ENCODE measurements at places on chromosomes 4 and X.

DNA sequence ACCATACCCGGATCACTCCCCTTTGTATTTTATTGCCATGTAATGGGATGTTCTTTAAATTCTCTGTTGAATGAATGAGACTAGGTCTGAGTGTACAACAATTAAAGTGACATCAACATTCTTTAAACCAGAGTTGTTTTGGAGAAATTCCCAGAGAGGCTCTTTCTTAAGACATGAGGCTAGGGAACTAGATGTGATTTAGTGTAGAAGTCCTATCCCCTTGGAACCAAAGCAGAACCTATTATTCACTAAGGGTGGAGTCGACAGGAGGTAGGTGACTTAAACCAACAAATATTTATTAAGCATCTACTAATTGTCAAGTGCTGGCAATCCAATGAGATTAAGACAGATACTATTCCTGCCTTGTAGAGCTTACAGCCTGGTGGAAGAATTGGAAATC, 1.7 kb downstream of the EIF1AX start:
- no peak for DNase-seq

GRCh38 chr4:82988323-82988832, 22.2 kb downstream of the LIN54 start:
- DNase-seq: no peak

GRCh38 chr4:89506866-89507491, 199.4 kb upstream of the GPRIN3 start:
- no peak for DNase-seq

GRCh38 chrX:105136786-105137185, 83.7 kb downstream of the TEX13A start:
- no peak for DNase-seq

GRCh38 chr4:78426972-78427371, 124.6 kb upstream of the ANXA3 start:
- no peak for DNase-seq

- no peak for DNase-seq
Measured at GRCh38 chrX:20240201-20240600, 26.5 kb downstream of the RPS6KA3 start.

DNA sequence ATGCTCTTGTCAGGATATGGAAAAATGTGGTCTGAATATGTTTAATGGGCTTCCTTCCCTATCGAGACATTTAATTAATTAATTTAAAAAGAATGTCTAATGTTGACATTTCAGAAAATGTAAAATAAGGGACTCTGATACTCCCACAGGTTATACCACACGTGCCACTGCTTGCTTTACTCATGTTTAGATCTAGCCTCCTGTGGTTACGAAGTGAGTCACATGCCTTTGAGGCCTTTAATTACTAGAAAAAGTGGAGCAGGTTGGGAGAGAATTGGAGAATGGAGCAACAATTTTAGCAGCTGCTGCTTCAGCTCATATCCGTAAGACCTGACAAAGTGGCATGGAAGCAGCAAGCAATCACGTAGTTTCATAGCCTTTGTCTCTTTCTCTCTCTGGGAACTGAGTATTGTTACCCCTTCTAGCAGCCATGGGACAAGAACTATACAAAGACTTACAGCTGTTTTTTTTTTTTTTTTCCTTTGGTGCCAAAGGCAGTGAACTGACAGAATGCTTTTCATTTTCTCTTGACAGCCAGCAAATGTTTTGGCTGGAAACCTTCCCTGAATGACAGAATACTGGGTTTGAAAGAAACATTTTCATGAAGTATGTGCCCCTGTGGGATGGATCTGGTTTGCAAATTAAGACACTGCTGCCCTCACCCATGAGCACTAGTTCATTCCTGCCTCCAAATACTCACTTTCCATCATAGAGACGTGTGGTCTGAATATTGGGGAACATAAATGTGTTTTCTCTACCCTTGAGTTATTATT, 355.1 kb upstream of the PABPC5 start:
- no peak for DNase-seq

- DNase-seq: no peak
Measured at GRCh38 chr4:88696630-88697029, 999 bp downstream of the NAP1L5 start.

- DNase-seq: no peak
Measured at GRCh38 chrX:43448688-43449087, 207.4 kb upstream of the MAOA start.

- DNase-seq: no peak
Measured at GRCh38 chr4:137361756-137362470, 170.4 kb downstream of the PCDH18 start.

- DNase-seq: no peak
Measured at GRCh38 chrX:150199181-150199580, 163.9 kb upstream of the MAMLD1 start.

- DNase-seq: peak; percentile 5
Measured at GRCh38 chrX:38880296-38880854, 79.1 kb downstream of the MID1IP1 start.

GRCh38 chrX:136166221-136166855, 19.0 kb downstream of the FHL1 start:
- DNase-seq: peak; percentile 65

- peak; percentile 67 for DNase-seq
Measured at GRCh38 chr4:159946983-159947615, 844.2 kb downstream of the RAPGEF2 start.

DNA sequence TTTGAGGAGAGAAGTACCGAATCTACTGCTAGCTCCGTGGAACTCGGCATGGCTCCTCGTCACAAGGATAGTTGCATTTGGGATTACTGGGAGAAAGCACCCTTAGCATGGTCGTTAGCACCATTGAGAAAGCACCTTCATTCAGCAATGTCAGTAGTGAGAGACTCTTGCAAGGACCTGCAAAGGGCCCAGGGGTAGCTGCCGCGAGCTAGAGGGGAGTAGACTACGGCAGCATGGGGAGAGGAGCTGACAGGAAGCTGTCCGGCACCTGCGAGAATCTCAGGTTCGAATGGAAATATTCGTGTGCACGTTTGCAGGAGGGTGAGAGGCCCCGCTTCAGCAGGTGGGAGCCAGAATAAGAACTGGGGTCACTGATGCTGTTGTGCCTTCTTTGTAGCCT, 20.2 kb downstream of the TLR10 start:
- no peak for DNase-seq

- no peak for DNase-seq
Measured at GRCh38 chr4:153159728-153160221, 44.5 kb upstream of the TRIM2 start.

GRCh38 chrX:132795181-132795580, 163.2 kb downstream of the HS6ST2 start:
- DNase-seq: no peak

- no peak for DNase-seq
Measured at GRCh38 chr4:78706302-78706701, 69.8 kb upstream of the BMP2K start.

DNA sequence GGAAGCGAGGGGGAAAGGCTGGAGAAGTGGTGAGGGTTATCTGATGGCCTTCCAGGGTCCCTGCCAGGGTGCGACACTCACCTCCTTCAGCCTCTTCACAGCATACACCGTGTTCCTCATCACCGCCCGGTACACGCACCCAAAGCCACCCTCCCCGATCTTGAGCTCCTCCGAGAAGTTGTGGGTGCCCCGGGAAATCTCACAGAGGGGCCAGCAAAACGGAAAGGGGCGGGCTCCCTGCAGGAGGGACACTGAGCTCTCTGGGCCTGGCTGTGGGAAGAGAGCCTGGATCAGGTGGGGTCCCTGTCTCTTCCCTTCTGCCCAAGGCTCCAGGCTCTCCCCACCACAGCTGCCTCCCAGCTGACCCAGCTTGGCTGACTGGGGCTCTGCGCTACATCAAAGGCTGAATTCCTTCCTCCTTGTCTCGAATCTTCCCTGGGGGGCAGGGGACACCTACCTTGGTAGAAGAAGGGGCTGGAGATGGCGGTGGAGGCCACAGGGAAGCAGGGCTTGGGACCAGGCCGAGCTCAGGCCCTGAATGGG, 1.1 kb downstream of the IRAK1 start:
- DNase-seq: no peak

DNA sequence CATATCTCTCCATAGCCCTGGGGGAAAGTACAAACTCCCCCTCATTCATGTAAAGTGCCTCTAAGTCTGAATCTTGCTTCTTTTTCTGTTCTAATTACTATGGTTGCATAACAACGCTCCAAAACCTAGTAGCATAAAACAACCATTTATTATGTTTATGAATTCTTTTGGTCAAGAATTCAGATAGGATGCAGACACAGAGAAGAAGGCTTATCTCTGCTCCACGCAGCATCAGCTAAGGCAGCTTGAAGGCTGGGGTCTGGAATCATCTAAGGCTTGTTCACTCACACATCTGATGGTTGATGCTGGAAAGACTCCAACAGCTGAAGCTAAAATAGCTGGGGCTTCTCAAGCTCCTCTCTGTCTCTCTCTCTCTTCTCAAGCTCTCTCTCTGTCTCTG, 564.5 kb downstream of the ZNF674 start:
- no peak for DNase-seq

DNA sequence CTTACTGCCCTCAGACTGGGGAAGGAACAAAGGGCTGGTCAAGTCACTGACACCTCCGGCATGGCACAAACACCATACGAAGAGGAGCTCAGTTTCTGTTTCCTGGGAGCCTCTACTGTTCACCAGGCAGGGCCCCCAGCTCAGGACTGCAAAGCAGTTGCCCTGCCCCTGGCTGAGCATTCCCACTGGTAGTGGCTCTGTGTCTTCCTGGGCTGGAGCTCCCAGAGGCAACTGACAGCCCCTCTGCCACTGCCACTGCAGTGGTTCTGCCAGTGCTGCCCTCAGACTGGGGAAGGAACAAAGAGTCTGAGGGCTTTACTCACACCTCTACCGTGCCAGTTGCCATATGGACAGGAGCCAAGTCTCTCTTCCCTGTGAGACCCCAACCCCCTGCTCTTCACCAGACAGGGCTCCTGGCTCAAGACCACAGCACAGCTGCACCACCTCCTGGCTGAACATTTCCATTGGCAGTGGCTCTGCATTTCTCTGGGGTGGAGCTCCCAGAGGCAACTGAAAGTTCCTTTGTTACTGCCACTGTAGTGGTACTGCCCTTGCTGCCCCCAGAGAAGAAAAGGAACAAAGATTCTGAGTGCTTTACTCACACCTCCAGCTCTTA, 67.9 kb downstream of the SMARCA5 start:
- DNase-seq: no peak

DNA sequence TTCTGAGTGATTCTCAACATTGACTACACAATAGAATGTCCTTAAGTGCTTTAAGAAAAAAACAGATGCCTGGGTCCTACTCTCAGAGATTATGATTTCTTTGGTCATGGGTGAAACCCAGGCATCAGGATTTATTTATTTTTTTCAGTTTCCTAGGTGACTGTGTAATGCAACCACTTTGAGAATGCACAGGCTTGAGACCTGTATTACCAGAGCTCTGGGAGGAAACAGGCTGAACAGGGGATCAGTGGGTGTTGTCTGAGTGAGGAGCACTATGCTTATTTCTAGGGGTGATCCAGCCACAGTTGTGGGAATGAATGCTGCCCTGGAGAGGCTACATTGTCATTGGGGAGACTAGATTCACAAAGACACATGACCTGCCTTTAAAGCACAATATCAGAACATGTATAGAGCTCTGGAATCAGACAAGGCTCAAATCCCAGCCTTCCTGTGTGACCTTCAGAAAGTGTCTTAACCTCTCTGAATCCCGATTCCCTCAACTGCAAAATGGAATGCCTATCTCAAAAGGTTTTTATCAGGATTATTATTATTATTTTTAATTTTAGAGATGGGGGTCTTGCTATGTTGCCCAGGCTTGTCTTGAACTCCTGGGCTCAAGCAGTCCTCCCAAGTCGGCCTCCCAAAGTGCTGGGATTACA, 61.6 kb upstream of the PRPS1 start:
- DNase-seq: no peak

GRCh38 chrX:155068165-155068564, 2.8 kb downstream of the CMC4 start:
- no peak for DNase-seq

- DNase-seq: no peak
Measured at GRCh38 chr4:48138936-48139335, 4.9 kb upstream of the TXK start.

- no peak for DNase-seq
Measured at GRCh38 chr4:2642968-2643367, 106.5 kb downstream of the FAM193A start.

DNA sequence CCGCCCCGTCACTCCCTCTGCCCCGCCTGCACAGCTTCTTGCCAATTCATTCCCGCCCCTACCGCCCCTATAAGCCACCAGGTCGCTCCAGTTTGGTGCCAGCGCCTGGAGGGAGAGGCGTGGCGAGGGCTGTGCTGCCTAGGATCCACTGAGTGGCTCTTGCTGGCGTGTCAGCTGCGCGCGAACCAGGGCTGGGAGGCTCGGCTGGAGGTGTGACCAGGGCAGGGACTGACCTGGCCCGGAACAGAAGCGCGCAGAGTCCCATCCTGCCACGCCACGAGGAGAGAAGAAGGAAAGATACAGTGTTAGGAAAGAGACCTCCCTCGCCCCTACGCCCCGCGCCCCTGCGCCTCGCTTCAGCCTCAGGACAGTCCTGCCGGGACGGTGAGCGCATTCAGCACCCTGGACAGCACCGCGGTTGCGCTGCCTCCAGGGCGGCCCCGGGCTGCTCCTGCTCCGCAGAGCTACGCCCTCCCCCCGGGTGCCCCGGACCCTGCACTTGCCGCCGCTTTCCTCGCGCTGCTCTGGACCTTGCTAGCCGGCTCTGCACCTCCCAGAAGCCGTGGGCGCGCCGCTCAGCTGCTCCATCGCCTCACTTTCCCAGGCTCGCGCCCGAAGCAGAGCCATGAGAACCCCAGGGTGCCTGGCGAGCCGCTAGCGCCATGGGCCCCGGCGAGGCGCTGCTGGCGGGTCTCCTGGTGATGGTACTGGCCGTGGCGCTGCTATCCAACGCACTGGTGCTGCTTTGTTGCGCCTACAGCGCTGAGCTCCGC, at the start of gene GPR78:
GPR78 (plus strand) TSS at position 72 of the 773 bp plus-strand sequence; CDS start at position 663, 591 bp downstream.
- peak; percentile 81 for DNase-seq

DNA sequence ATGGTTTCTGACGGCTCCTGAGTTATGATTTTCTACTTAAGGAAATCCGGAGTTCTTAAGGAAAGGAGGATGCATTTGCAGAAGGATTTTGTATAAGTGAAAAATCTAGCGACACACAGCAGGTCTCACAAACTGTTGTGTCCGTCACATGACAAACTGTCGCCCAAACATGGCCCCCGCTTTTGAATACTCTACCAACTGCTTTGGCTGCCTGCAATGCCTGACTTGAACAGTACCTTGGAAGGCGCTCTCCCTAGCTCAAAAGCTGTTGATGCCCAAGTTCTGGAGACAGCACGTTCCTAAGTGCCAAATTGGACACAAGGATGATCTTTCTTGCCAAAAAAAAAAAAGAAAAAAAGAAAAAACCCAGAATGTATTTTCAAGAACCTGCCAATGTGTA, 103.2 kb downstream of the ENPP6 start:
- no peak for DNase-seq

- no peak for DNase-seq
Measured at GRCh38 chrX:48665991-48666390, 17.6 kb upstream of the WAS start.

GRCh38 chr4:3363411-3364141, 70.8 kb downstream of the RGS12 start:
- DNase-seq: peak; percentile 53

- DNase-seq: peak; percentile 45
Measured at GRCh38 chrX:38103857-38104812, 97.8 kb downstream of the SYTL5 start.
